ENCODE measurements at places on chromosomes 4 and X. TPM values are rescaled to one million over a fixed set of nuclear protein-coding genes. Genes with fewer than 3 reads are reported as not detected.

The OTOP1 gene
- not detected for total RNA-seq

- no peak for DNase-seq
Measured at GRCh38 chrX:136781180-136781797, 557 bp upstream of the ARHGEF6 start.

The PDE5A gene
- total RNA-seq, result 20.0 TPM

DNA sequence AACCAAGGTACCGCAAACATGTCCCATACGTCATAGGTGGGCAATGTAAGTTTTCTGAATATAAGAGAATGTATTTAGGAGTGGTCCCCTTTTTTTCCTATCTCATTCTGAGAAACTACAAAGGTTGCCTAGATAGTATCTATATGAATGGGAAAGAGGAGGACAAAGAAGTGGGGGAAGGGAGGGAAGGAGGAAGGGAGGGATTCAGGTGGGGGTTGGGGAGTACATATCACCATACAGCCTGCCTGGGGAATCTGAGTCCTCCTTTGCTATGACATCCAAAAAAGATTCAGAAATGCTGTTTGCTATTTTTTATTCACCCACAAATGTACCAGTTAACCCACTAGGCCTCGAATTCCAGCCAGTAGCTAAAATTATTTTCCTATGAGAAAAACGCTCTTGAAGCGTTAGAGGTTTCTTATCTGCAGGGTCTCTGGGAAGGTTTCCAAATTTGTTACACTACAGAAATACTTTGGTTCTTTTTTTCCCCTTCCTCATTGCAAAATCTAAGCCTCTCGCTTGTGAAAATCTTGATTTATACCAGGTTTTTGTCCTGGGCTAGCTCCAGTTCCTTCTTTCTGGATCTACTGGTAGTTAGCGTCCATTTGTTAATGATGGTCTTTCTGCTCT lies 212.9 kb downstream of the NSUN7 start:
- no peak for DNase-seq

The SLC9A7 gene
- total RNA-seq, result 1.0 TPM

- no peak for DNase-seq
Measured at GRCh38 chrX:123797543-123798447, 62.1 kb upstream of the XIAP start.

DNA sequence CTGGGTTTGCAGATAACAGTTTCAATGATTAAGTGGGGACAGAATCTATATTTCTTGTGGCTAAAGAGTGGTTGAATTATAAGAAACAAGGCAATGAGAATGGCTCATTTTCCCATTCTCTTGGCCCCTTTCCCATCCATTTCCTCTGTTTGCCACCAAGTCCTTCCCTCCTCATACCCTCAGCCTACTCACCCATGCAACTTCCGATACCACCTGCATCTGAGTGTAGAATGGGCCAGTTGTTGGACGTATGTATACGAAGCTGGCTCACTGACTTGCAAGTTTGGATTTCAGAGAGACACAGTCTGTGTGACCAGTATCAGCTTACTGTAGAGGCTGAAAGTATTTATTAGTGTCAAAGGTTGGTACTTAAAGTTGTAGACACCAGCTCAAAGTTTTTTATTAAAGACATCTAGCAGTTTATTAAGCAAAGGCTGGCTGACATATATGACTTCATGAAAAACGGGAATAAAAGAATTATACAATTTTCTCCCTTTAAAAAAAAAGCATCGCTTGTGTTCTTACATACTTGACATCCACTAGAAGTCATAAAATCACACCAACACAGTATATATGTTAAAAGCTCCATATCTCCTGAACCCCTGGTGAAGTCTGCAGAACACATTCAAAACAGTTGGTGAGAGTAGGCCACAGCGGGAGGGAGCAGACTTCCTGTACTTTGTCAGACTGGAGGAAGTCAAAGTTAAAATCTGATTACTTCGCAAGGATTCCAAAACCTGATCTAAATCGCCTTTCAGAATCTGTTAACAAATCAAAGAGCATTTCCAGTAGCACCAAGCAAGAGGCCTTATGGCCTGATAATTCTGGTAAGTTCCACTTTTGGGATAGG lies 22.4 kb upstream of the STIM2 start:
- DNase-seq, result no peak

DNA sequence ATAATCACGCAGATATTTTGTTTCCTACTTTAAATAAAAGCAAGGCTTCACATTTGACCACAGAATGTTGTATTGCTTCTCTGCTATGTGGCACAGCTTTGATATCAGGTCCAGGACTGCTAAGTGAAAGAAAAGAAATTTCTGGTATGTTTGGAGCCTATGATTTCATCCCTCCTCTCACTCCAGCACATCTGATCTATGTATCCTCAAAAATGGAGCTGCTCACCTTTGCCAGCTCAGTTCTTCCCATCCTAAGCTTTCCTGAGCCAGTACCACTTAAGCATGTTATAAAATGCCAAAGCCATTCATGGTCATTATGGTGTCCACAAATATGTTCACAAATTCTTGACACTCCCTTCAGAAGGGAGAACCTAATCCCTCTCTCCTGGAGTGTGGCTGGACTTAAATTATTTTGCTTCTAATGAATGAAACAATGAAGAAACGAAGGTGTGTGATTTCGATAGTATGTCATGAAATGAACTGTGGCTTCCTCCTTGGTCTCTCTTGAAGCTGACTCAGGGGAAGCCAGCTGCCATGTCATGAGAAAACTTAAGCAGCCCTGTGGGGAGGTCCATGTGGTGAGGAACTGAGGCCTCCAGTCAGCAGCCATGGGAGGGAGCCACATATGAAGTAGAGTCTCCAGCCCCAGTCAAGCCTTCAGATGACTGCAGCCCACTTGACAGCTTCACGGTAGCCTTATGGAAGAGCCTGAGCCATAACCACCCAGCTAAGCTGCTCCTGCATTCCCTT lies 207.7 kb downstream of the MGST2 start:
- DNase-seq, result peak; percentile 81

The CXCL8 gene
- total RNA-seq, result 1.2 TPM

The SPANXN4 gene
- not detected for total RNA-seq

DNA sequence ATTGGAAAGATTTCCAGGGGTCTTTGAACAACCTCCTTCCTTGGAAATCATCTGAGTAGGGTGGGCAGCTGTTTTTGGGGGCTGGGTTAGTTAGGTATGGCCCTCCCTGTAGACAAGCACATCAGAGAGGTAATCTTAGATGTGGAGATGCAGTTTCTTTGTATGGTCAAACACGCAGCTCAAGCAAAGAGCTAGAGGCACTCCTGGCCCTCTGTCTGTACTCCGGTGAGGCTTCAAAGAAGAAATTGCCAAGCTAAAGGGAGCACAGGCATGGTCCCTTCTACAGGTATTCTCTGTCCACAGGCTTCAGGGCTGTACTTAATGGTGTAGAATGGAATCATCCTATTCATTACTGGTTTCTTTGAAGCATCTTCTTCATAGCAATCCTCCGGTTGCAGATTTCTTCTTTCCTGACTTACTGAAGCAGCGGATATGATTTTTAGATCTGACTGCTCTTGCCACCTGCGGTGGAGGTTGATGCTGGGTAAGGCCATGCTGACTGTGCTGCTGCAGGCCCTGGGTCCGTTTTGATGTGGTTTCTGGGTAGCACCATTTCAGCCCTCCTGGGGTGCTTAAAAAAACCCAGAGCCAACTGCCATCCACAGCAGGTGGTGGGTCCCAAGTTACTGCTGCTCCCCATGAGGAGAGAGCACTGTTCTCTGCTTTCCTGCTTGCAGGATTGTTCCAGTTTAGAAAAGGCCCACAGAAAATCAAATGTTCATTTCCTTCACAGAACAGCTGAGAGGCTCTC lies 318.9 kb upstream of the GATB start:
- no peak for DNase-seq

- DNase-seq, result peak; percentile 80
Measured at GRCh38 chr4:151325111-151325948, at the start of gene SH3D19. TSS of gene SH3D19 (minus strand) at chr4:151325605. CDS start at chr4:151325352, 253 bp downstream.

GRCh38 chrX:108464604-108465003 lies 25.0 kb downstream of the COL4A5 start:
- no peak for DNase-seq

The TLR1 gene
- total RNA-seq, result 4.9 TPM

GRCh38 chr4:42446823-42447222 lies 49.5 kb downstream of the SHISA3 start:
- no peak for DNase-seq

The SPOCK3 gene
- total RNA-seq, result not detected

The UNC5C gene
- total RNA-seq, result 1.7 TPM

DNA sequence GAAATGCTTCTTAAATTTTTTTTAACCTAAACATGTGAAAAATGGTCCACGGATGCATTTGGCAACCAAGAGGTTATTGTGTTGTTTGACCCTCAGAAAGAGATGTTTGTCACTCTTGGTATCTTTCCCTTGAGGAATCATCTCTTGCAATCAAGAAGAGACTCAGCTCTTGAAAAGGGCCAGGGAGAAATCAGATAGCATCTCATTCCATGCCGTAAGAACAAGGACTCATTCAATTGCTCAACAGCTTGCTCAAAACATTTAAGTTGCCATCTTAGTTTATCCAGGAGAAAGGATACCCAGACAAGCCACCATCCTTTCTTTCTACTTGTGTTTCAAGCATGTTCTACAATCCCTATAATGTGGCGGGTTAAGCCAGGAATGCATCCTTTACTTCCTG lies 209.5 kb upstream of the LNX1 start:
- DNase-seq, result no peak

- DNase-seq, result no peak
Measured at GRCh38 chr4:117001077-117001476, 84.3 kb downstream of the TRAM1L1 start.

- no peak for DNase-seq
Measured at GRCh38 chr4:25903900-25904747, 9.9 kb upstream of the SMIM20 start.

DNA sequence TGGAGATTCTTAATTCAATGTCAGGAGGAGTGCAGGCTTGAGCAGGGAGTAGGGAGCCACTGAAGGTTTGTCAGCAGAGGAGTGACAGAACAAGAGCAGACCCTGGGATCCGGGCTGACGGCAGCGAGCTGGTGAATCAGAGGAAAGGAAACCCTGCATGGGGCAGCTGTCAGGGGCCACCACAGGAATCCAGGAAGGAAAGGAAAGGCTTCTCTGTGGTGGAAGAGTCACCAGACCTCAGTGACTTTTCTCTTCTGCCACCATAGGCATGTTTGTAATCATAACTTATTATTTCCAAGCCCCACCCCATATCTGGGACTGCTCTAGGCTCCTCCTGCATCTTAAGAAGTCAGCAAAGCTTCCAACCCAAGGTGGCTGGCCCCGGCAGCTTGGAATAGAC lies 150.9 kb downstream of the BCOR start:
- no peak for DNase-seq

DNA sequence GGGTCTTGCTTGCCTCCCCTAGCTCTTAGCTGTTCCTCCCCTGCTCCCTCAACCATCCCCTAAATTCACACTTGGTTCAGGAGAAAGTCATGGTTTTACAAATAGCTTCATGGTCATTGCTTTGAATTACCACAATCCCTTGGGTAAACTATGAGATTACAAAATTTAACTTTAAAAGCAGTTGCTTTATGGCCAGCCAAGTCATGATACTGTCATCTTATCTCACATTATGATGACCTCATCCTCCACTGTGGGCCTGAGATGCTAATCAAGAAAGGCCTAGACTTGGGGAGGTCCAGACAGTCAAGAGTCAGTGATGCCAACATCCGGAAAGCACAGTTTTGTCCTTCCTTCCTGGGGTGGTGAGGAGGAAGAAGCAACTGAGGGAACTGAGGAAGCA lies 10.5 kb upstream of the FGF16 start:
- DNase-seq, result no peak

DNA sequence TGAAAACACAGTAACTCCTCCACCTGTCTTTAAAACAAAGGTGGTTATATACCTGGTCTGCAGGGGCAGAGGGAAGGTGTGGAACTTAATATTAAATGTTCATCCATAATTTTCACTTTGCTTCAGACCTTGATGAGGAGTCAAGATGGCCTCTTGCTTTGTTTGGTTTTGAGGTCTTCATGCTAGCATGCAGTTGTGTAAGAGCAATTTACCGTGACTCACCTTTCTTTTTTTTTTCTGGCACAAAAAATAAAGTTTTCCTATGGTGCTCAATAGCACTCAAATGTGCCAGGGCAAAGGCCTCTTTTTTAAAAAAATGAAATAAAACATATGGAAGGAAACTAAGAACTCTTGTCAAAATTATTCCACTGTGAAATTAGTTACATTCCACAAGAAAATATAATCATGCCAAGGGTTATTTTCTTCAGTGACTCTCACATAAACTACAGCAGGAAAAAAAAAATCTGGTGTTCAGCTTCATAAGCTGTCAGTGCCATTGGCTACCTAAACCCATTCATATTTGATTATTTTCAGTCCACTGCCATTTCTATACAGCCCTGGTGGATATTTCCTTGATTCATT lies 128.2 kb downstream of the SLC7A11 start:
- no peak for DNase-seq

The KDR gene
- 28.7 TPM for total RNA-seq

DNA sequence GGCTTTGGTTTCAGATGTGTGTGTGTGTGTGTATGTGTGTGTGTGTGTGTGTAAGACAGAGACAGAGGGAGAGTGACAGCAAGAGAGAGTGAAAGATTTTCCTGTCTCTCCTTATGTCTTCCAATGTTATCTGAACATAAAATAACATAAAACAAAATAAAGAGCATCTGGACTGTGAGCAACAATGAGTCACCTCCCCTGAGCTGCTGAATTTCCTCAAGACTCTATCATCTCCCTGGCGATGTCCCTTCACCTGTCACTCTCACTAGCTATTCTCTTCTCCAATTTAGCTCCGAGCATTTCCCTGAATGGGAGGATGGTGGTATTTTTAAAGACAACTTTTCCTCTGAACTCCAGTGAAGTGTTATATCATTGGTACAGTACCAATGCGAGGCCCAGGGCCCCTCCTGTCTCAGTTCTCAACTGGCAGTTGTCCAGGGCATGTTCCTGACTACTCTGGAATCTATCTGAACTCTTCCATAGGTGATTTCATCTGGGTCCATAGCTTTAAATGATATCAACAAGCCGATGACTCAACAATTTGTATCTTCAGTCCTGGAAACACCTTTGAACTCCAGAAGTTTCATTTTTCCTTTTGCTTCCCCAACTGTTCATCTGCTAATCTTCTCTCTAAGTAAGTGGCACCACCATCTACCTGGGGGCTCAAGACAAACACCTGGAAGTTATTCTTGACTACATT lies 195.0 kb upstream of the CLNK start:
- no peak for DNase-seq

Measured in cardiac septum (tissue), 1 donor.